ENCODE measurements at places on chromosomes 5 and 9. TPM values are rescaled to one million over a fixed set of nuclear protein-coding genes. Genes with fewer than 3 reads are reported as not detected.
A peak's percentile ranks its signal among the peaks of the same experiment; 100 is the strongest.

Gene PKN3
- 9.9 TPM for total RNA-seq

Gene CA9
- total RNA-seq = not detected

DNA sequence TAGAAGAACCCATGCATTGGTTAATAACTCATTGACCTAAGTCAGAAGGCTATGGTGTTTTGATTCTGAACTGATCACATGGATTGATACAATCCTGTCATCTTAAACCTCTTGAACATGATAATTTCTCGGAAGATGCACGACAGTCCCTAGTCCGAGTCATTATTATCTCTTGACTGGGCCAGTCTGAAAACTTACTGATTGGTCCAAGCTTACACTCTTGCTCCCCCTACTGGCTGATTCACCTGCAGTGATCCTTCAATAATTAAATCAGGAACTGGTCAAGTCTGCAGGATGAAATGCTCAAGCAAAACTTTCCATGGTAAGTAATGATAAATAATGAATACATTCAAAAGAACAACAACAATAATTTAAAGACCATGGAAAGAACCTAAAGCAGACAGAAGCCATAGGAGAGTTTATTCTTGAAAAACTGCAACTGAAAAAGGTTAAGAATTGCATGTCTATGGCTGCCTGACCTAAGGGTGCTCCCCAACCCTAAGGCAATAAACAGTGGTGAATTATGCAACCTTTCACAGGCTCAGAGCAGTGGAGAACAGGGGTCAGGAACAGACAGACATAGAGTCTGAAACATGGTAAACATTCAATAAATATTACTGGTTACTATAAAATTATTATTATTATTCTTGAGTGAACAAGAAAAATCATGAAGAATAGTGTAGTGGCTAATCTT lies 79.3 kb downstream of the BRINP1 start:
- peak; percentile 60 for DNase-seq

Gene OR1J2
- not detected for total RNA-seq

GRCh38 chr9:18393340-18394130 lies 80.4 kb upstream of the ADAMTSL1 start:
- no peak for DNase-seq

GRCh38 chr5:6742081-6742758 lies 29.0 kb downstream of the TENT4A start:
- DNase-seq = no peak

Gene BTNL3
- not detected for total RNA-seq

Gene C5orf52
- total RNA-seq = not detected

Gene DRD1
- 0.89 TPM for total RNA-seq

Gene PTPN3
- 1.0 TPM for total RNA-seq
